Non-pigmented ciliary epithelial cell (primary cell): ENCODE measurements at places on chromosomes 4 and X.

DNA sequence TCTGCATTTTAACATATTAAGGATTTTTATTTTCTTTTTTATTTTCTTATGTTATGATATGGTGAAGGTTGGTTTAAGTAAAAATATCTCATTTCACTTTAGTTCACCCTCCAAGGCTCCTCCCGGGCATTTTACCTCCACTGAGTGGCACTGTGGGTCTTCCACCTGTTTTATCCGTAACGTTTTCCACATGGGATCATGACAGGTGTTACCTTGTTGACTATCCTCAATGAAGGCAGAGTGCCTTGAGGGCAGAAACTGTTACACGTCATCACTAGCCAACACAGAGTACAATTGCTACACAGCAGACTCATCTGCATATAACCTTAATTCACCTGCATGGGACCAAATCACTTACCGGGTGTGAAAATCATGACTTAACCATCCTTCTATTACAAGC lies 105.8 kb downstream of the GEMIN8 start:
- no peak for DNase-seq

DNA sequence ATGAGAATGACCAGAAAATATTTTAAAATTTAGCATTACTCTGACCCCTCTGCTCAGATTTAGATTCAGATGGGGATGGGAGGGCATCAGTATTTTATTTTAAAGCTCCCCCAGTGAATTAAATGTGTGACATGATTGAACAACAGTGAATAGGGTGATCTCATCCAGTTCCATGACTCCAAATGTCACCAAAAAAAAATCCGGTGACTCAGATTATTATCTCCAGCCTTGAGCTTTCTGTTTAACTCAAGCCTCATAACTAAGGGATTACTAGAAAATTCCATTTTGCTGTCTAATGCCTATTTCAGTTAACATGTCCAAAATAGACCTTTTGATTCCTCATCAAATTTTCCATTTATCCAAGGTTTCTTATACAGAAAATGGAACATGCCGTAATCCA lies 121.8 kb upstream of the TMEM47 start:
- peak; percentile 45 for DNase-seq

GRCh38 chr4:100421361-100421978 lies 96.4 kb downstream of the EMCN start:
- peak; percentile 27 for DNase-seq

DNA sequence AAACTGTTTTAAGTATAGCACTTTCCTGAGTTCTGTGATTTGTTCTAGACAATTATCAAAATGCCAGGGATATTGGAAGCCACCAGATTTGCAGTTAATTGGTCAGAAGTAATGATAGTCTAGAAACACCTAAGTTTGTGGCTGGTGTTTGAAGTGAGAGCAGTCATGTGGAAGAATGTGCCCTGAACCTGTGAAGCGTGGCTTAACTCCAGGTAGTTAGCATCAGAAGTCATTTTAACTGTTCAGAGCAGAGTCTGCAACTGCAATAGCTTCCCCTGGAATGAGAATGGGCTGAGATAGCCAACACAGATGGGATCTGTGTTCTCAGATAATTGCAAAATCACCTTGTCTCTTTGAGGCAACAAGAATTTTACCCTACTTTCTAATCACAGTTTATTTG lies 255.1 kb upstream of the GK2 start:
- no peak for DNase-seq

GRCh38 chr4:174198828-174199227 lies 84.6 kb downstream of the FBXO8 start:
- DNase-seq, result peak; percentile 42

GRCh38 chr4:158778156-158778711 lies 9.4 kb downstream of the FNIP2 start:
- no peak for DNase-seq
